ENCODE measurements at places on chromosomes 3 and 15. TPM values are rescaled to one million over a fixed set of nuclear protein-coding genes. Genes with fewer than 3 reads are reported as not detected.

The ACKR4 gene
- total RNA-seq: not detected

The SNTN gene
- total RNA-seq: not detected

The TRH gene
- total RNA-seq: not detected

The RPN1 gene
- total RNA-seq: 312 TPM

The CCDC80 gene
- 6.4 TPM for total RNA-seq

The EPM2AIP1 gene
- total RNA-seq: 6.8 TPM

The TIMMDC1 gene
- 61.1 TPM for total RNA-seq

The CACNA2D3 gene
- 10.8 TPM for total RNA-seq
